ENCODE measurements at places on chromosomes 1 and 21.

DNA sequence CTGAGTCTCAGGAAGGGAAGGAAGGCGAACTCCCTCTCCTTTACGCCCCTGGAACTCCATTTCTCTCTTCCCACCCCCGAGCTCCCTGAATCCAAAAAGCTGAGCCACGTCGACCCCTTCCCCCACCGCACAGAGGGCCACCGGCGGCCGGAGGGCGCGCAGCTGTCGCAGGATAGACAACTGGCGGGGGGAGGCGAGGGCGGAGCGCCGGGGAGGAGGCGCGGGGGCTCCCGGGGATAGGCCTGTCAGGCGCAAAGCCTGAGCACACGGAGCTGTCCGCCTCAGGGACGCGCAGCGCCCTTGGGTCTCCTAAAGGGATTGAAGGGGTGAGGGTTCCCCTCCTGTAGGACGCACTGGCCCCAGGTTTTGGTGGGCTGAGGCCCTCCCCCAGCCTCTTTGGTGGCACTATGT, 752 bp upstream of the ACTA1 start:
- peak; percentile 67 for DNase-seq

- no peak for DNase-seq
These were observed 171.4 kb downstream of the DHRS3 start for GRCh38 chr1:12446593-12446992.

DNA sequence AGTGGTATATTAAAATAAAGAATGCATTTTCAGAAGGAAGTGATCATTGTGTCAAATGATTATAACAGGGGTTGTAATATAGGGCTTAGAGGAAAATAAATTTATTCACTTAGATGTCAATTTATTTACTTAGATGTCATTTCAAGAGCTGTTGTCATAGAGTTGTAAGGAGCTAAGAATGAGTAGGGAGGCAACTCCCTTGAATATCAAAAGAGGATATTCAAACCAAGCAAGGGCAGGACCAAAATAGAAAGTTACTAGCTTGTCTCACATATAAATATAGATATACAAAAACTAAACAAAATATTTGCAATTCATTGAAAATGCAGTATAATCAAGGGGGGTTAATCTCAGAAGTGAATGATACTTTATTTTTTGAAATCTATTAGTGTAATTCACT, 16.0 kb upstream of the RASAL2 start:
- no peak for DNase-seq

- DNase-seq, result no peak
These were observed 122.8 kb upstream of the RAB4A start for GRCh38 chr1:229148041-229148671.

GRCh38 chr1:243345205-243345604, 89.4 kb downstream of the SDCCAG8 start:
- no peak for DNase-seq
